ENCODE measurements at places on chromosomes 1 and 21.
A peak's percentile ranks its signal among the peaks of the same experiment; 100 is the strongest.

GRCh38 chr1:100152271-100152670, 19.3 kb downstream of the TRMT13 start:
- peaks cover 10% of the 10 kb centered on the region for H3K36me3 ChIP-seq
- H3K4me3 ChIP-seq = no peak overlapping the region
- no peak for DNase-seq
- H3K27me3 ChIP-seq = no peaks in the 10 kb centered on the region

DNA sequence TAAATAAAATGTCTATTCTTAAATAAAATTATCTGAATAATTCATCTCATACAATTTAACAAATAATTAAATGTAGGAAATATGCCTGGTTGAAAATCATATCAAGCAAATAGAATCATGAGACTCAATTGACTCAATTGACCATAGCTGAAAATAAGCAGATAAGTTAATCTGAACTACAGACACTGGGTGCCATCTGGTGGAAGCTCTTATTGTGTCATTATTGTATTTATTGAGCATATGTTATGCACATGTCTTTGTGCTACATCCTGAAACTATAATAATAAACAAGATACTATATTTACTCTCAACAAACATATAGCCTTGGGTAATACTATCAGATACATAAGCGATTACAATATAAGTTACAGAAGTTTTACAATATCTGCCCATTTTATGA, 41.0 kb downstream of the BRINP3 start:
- no peak for DNase-seq
- H3K4me3 ChIP-seq = no peak overlapping the region
- H3K36me3 ChIP-seq = no peaks in the 10 kb centered on the region

- H3K36me3 ChIP-seq = no peaks in the 10 kb centered on the region
- H3K4me1 ChIP-seq = peaks cover 29% of the 10 kb centered on the region
- H3K4me3 ChIP-seq = no peak overlapping the region
- no peak for DNase-seq
These were observed 70.1 kb upstream of the EFHD2 start for GRCh38 chr1:15339570-15339969.

GRCh38 chr1:224282140-224282539, 47.8 kb downstream of the NVL start:
- no peak overlapping the region for H3K27ac ChIP-seq
- peaks cover 42% of the 10 kb centered on the region for H3K36me3 ChIP-seq
- no peaks in the 10 kb centered on the region for H3K27me3 ChIP-seq
- H3K4me3 ChIP-seq = no peak overlapping the region

- H3K4me3 ChIP-seq = no peak overlapping the region
- H3K27ac ChIP-seq = no peak overlapping the region
- H3K4me1 ChIP-seq = peaks cover 23% of the 10 kb centered on the region
- no peak for DNase-seq
These were observed 173.5 kb downstream of the PSMG1 start for GRCh38 chr21:39009587-39010225.

DNA sequence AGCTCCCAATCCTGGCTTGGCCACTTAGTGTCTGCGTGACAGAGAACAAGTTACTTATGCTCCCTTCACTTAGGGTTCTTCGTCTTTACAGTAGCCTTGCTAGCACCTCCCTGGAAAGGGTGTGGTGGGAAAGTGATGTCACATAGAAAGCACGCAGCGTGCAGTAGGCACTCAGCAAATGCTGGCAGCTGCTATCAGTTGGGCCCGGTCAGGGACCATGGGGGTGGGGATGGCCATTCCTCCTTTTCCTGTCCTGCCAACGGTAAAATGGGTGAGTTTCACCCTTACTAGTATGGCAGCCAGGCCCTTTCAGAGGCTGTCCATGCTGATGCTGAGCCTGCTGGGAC, 6.2 kb upstream of the KCNA10 start:
- H3K4me3 ChIP-seq = no peak overlapping the region
- peaks cover 11% of the 10 kb centered on the region for H3K27me3 ChIP-seq
- H3K4me1 ChIP-seq = peaks cover 2% of the 10 kb centered on the region
- no peak for DNase-seq
- no peak overlapping the region for H3K27ac ChIP-seq
- H3K36me3 ChIP-seq = no peaks in the 10 kb centered on the region

- peaks cover 13% of the 10 kb centered on the region for H3K27me3 ChIP-seq
- no peak for DNase-seq
- no peak overlapping the region for H3K4me3 ChIP-seq
- H3K4me1 ChIP-seq = no peaks in the 10 kb centered on the region
- no peak overlapping the region for H3K27ac ChIP-seq
These were observed 32.8 kb upstream of the SCMH1 start for GRCh38 chr1:41274752-41275545.

GRCh38 chr1:10070206-10070605, 37.4 kb downstream of the UBE4B start:
- DNase-seq = no peak
- H3K36me3 ChIP-seq = peaks cover 2% of the 10 kb centered on the region
- no peaks in the 10 kb centered on the region for H3K27me3 ChIP-seq
- H3K27ac ChIP-seq = no peak overlapping the region
- peaks cover 14% of the 10 kb centered on the region for H3K4me1 ChIP-seq

DNA sequence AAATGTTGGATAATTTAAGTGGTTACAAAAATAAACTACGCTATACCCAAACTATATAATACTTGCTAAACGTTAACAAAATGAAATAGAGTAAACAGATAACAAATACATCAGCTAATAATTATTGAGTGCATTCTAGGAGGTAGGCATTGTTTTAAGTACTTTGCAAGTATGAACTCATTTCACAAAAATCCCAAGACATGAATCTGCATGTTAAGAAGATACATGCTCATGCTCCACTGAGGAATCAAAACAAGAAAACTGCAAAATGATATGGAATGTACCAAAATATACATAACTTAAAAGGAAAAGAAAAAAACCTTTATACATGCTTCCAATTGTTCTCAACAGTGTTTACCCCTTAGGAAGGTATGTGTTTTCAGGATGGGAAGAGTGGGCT, 2.5 kb downstream of the FRRS1 start:
- H3K27ac ChIP-seq = no peak overlapping the region
- DNase-seq = no peak
- peaks cover 18% of the 10 kb centered on the region for H3K4me1 ChIP-seq

DNA sequence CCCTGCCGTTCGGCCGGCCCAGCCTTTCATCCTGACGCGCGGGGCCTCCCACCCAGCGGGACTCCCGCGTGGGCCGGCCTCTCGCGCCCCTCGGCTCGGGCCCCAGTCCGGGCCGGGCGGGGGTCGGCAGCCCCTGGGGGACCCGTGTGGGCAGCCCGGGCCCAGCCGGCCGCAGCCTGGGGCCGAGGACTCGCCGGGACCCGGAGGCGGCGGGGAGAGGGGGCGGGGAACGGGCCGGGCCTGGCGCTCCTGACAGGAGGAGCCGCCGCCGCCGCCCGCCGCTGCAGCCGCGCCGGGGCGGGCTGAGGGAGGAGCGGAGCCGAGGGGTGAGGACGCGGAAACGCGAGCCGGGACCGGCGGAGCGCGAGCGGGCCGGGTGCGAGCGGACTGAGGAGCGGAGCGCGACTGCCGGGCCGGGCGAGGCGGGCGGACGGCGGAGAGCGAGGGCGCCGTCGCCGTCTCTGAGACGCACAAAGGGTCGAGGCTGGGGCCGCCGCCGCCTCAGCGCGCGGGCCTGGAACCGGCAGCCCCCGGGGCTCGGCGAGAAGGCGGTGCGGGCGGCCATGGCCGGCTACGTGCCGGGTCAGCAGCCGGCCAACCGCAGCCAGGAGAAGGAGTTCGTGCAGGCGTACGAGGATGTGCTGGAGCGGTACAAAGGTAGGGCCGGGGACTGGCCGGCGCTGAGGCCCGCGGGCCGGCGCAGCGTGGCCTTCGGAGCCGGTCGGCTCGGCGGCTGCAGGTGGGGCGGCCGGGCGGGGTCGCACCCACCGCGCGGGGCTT, 79.1 kb downstream of the NDUFS5 start:
- peaks cover 16% of the 10 kb centered on the region for H3K27me3 ChIP-seq
- H3K4me1 ChIP-seq = peaks cover 15% of the 10 kb centered on the region
- H3K36me3 ChIP-seq = no peaks in the 10 kb centered on the region
- H3K4me3 ChIP-seq = peak overlapping the region; percentile 20
- no peak overlapping the region for H3K27ac ChIP-seq
- peak; percentile 64 for DNase-seq

DNA sequence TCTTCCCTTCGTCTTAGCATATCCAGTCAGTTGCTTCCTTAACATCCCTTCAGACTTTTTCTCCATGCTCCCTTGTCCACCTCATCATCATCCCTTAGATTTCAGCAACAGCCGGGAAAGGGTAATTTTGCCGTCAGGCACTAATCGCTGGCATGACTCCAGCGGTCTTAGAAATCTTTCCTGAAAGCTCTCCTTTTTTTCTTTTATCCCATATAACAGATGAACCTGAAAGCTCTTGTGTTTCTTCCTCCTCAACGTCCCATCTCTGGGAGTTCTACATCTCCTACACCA, 10.4 kb upstream of the BOLA1 start:
- peaks cover 6% of the 10 kb centered on the region for H3K4me1 ChIP-seq
- H3K36me3 ChIP-seq = no peaks in the 10 kb centered on the region
- no peak for DNase-seq
- H3K4me3 ChIP-seq = no peak overlapping the region

- no peaks in the 10 kb centered on the region for H3K4me1 ChIP-seq
- H3K27me3 ChIP-seq = no peaks in the 10 kb centered on the region
- no peak overlapping the region for H3K27ac ChIP-seq
- no peak for DNase-seq
- H3K36me3 ChIP-seq = no peaks in the 10 kb centered on the region
These were observed 67.0 kb upstream of the KAZN start for GRCh38 chr1:14531519-14531918.

DNA sequence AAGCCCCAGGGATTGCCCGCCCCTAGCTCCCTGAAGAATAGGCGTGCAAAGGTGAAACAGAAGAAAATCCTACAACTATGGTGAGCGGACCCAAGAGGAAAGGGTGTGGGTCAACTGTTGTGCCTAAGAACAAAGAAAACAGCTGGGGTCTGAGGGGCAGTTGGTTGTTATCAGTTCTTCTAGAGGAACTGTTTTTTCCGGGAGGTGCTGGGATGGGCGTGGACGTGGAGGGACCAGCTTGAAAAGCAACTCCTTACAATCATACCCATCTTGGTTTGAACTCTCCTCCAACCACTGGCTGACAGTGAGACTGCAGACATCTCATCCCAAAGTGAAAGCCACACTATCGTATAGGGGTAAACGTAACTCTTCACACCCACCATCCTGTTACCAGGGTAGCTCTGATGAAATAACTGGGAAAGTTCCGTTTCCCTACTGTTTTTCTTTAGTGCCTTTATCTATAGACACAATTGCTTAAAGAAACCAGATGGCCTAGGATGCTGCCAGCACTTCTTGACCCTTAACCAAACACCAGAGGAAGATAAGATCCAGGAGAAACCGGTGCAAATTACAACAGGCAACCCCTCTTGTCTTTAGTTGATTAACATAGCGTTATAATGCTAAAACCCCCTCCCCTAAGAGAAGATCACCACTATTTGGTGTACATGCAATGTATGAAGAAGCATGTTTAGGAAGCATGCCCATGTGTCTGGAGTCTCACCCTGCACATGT, 25.6 kb upstream of the FAM89A start:
- H3K4me3 ChIP-seq = no peak overlapping the region
- H3K27ac ChIP-seq = no peak overlapping the region
- DNase-seq = no peak
- no peaks in the 10 kb centered on the region for H3K4me1 ChIP-seq

DNA sequence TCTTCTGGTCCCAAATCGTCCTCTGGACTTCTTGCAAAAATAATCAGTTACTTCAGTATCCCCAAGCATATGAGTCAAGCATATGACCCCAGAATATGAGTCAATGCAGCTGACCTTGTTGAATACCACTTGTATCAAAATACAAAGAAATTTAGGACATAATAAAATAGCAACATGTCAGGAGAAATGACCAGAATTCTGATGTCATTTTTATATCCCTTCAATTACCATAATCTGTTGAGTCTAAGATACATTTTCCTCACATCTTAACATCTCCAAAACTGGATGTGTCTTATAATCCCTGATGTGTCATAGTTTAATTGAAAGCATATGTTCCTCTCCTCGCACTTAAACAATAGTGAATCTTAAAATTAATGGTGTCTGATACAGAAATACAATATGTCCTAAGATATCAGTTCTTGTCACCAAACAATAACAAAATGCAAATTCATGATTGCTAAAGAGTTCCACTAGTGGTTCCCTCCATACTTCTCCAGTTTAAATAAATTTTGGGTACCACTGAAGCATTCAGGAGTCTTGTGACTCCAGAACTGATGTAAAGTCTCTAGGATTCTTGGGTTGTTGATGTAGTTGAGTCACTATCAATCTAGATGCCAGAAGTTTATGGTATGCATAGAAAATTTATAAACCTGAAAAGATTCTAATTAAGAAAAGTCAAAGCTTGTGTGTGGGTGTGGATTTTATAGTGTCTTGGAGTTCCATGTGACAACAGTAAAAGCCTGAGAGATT, 41.8 kb downstream of the KIFAP3 start:
- H3K4me3 ChIP-seq = no peak overlapping the region

- peaks cover 51% of the 10 kb centered on the region for H3K27me3 ChIP-seq
- H3K4me3 ChIP-seq = no peak overlapping the region
- H3K27ac ChIP-seq = no peak overlapping the region
- H3K4me1 ChIP-seq = peaks cover 4% of the 10 kb centered on the region
- no peak for DNase-seq
These were observed 1.5 kb upstream of the FBLIM1 start for GRCh38 chr1:15757016-15757543.

GRCh38 chr1:157852476-157852875, 10.9 kb upstream of the CD5L start:
- no peaks in the 10 kb centered on the region for H3K4me1 ChIP-seq
- no peak for DNase-seq
- H3K36me3 ChIP-seq = no peaks in the 10 kb centered on the region

- no peak overlapping the region for H3K4me3 ChIP-seq
- peaks cover 45% of the 10 kb centered on the region for H3K27me3 ChIP-seq
- H3K4me1 ChIP-seq = peaks cover 27% of the 10 kb centered on the region
- no peak for DNase-seq
- no peak overlapping the region for H3K27ac ChIP-seq
These were observed 1.2 kb downstream of the FCAMR start for GRCh38 chr1:206969090-206969489.
